Common myeloid progenitor, CD34-positive (primary cell): ENCODE measurements at places on chromosomes 5 and 9.

- peaks cover 2% of the 10 kb centered on the region for H3K4me1 ChIP-seq
- H3K27me3 ChIP-seq, result no peaks in the 10 kb centered on the region
- H3K4me3 ChIP-seq, result no peak overlapping the region
- H3K27ac ChIP-seq, result no peak overlapping the region
- DNase-seq, result no peak
Observed at GRCh38 chr5:37569466-37569865, 190.3 kb downstream of the WDR70 start.

GRCh38 chr5:179331591-179332375 is 13.5 kb downstream of the ADAMTS2 start:
- no peak overlapping the region for H3K4me3 ChIP-seq
- H3K4me1 ChIP-seq, result no peaks in the 10 kb centered on the region
- no peaks in the 10 kb centered on the region for H3K27me3 ChIP-seq
- H3K36me3 ChIP-seq, result no peaks in the 10 kb centered on the region
- no peak for DNase-seq
- no peak overlapping the region for H3K27ac ChIP-seq

- no peaks in the 10 kb centered on the region for H3K27me3 ChIP-seq
- H3K27ac ChIP-seq, result no peak overlapping the region
- H3K36me3 ChIP-seq, result no peaks in the 10 kb centered on the region
Observed at GRCh38 chr9:91571036-91571435, 147.4 kb upstream of the NFIL3 start.

DNA sequence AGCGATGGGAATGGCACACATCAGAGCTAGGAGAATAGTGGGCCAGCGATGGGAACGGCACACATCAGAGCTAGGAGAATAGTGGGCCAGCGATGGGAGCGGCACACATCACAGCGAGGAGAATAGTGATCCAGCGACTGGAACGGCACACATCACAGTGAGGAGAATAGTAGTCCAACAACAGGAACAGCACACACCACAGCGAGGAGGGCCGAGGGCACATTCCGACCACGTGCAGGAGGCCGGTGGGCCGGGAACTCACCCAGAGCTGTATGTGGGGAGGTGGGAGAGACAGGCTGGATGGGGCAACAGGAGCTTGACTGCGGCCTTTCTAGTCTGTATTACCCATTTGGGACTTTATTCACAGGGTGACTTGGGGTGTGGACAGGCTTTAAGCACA is 271.1 kb upstream of the IRX4 start:
- no peak overlapping the region for H3K4me3 ChIP-seq
- H3K4me1 ChIP-seq, result no peaks in the 10 kb centered on the region
- H3K36me3 ChIP-seq, result no peaks in the 10 kb centered on the region
- no peak overlapping the region for H3K27ac ChIP-seq

- H3K27me3 ChIP-seq, result no peaks in the 10 kb centered on the region
- H3K4me3 ChIP-seq, result no peak overlapping the region
- peaks cover 96% of the 10 kb centered on the region for H3K36me3 ChIP-seq
Observed at GRCh38 chr9:134043531-134043988, 18.3 kb downstream of the BRD3OS start.

- no peaks in the 10 kb centered on the region for H3K4me1 ChIP-seq
- H3K27me3 ChIP-seq, result no peaks in the 10 kb centered on the region
- no peak overlapping the region for H3K4me3 ChIP-seq
- no peak overlapping the region for H3K27ac ChIP-seq
Observed at GRCh38 chr5:60540856-60541805, 158.8 kb downstream of the DEPDC1B start.

DNA sequence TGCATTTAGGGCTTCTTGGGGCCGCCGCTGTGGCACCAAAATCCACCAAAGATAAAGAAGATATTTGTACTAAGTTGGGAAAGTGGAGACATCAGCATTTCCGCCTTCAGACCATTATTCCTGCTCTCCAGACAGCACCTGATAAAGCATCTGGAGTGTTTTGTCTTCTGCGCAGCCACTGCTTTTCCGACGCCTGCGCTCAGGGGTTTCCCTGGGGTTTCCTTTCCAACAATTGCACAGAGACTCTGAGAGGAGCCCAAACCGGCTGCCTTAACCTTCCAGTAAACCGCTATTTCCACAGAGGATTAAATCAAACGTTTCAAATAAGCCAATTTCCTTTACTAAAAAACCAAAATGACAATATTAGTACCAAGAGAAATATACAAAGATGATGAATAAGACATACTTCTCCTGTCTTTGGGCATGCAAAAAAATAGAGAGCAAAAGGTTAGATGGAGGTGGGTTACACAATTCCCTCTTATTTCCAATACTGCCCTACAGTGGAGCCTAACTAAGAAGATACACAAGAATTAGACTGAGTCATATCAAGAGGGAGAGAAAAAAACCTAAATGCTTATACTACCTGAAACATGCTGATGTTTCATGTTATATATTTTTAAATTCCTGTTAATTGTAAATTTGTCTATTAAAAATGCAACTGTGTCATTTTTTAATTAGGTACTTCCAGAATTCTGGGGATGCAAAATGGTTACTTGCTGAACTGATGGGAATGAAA is 98.4 kb downstream of the MAPKAP1 start:
- no peaks in the 10 kb centered on the region for H3K27me3 ChIP-seq
- H3K36me3 ChIP-seq, result no peaks in the 10 kb centered on the region
- no peak overlapping the region for H3K27ac ChIP-seq
- DNase-seq, result no peak
- no peak overlapping the region for H3K4me3 ChIP-seq
- H3K4me1 ChIP-seq, result no peaks in the 10 kb centered on the region

GRCh38 chr5:135024956-135025729 is 8.9 kb downstream of the PITX1 start:
- no peak overlapping the region for H3K4me3 ChIP-seq
- no peaks in the 10 kb centered on the region for H3K4me1 ChIP-seq
- H3K27me3 ChIP-seq, result peaks cover 34% of the 10 kb centered on the region
- no peak overlapping the region for H3K27ac ChIP-seq
- H3K36me3 ChIP-seq, result no peaks in the 10 kb centered on the region

- no peak for DNase-seq
- H3K36me3 ChIP-seq, result no peaks in the 10 kb centered on the region
- peaks cover 12% of the 10 kb centered on the region for H3K4me1 ChIP-seq
- H3K4me3 ChIP-seq, result no peak overlapping the region
- no peak overlapping the region for H3K27ac ChIP-seq
- H3K27me3 ChIP-seq, result no peaks in the 10 kb centered on the region
Observed at GRCh38 chr5:157245886-157246285, 20.0 kb upstream of the CYFIP2 start.

DNA sequence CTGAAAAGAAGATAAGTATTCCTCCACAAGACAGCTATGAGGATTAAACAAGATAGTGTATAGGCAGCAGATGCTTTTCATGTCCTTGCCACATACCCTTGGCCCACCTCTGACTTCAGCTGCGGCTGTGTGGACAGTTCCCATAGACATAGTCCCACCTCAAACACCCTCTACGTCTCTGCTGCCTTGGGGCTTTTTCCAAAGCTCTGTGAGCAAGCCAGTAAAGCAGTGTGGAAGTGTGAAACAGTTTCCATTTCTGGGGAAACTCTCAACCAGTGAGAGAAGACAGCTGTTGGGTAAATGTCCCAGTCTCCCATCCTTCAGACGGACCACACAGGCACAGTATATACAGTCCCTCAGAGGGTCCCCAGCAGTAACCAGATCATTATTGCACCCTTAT is 125.5 kb downstream of the CDK5RAP2 start:
- no peaks in the 10 kb centered on the region for H3K27me3 ChIP-seq
- peaks cover 78% of the 10 kb centered on the region for H3K36me3 ChIP-seq
- H3K4me3 ChIP-seq, result no peak overlapping the region

DNA sequence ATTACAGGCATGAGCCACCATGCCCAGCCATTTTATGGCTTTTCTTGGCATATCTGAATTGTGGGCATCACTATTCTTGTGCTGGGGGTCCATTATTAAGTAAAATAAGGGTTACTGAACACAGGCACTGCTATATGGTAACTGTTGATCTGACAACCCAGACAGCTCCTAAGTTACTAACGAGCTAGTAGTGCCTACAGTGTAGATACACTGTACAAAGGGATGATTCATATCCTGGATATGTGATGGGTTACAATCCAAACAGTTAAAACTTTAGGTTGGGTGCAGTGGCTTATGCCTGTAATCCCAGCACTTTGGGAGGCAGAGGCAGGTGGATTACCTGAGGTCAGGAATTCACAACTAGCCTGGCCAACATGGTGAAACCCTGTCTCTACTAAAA is 4.3 kb downstream of the CD14 start:
- no peaks in the 10 kb centered on the region for H3K4me1 ChIP-seq
- no peak overlapping the region for H3K27ac ChIP-seq
- no peak for DNase-seq
- no peaks in the 10 kb centered on the region for H3K27me3 ChIP-seq
- no peaks in the 10 kb centered on the region for H3K36me3 ChIP-seq

- no peaks in the 10 kb centered on the region for H3K4me1 ChIP-seq
- no peak for DNase-seq
- H3K27me3 ChIP-seq, result no peaks in the 10 kb centered on the region
- no peaks in the 10 kb centered on the region for H3K36me3 ChIP-seq
- no peak overlapping the region for H3K27ac ChIP-seq
- no peak overlapping the region for H3K4me3 ChIP-seq
Observed at GRCh38 chr5:103624675-103625074, 62.1 kb upstream of the NUDT12 start.

DNA sequence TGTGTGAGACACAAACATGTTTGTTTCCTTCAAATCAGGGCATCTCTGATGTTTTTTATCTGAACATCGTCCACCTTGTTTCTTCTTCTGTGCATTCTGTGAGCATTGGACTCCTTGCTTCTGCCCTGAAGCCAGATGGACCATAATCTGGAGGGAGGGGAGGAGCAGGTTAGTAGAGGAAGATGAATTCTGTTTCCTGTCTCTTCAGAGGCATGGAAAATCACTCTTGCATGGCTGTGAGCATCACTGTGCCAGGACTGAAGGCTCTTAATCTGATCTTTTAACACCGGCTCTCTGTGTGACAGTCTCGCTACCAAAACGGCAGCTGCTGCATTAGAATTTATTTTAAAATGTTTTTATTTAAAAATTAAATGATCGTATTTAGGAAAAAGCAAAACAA is 43.3 kb downstream of the TLE4 start:
- H3K27ac ChIP-seq, result no peak overlapping the region
- no peaks in the 10 kb centered on the region for H3K27me3 ChIP-seq
- H3K4me3 ChIP-seq, result no peak overlapping the region
- DNase-seq, result no peak
- H3K4me1 ChIP-seq, result peaks cover 10% of the 10 kb centered on the region

- H3K4me1 ChIP-seq, result peaks cover 3% of the 10 kb centered on the region
- peak; percentile 33 for DNase-seq
- H3K36me3 ChIP-seq, result peaks cover 4% of the 10 kb centered on the region
- no peak overlapping the region for H3K27ac ChIP-seq
- no peak overlapping the region for H3K4me3 ChIP-seq
- H3K27me3 ChIP-seq, result peaks cover 3% of the 10 kb centered on the region
Observed at GRCh38 chr5:180296771-180297170, 4.9 kb upstream of the MAPK9 start.

- no peaks in the 10 kb centered on the region for H3K36me3 ChIP-seq
- no peaks in the 10 kb centered on the region for H3K4me1 ChIP-seq
- H3K27me3 ChIP-seq, result peaks cover 4% of the 10 kb centered on the region
- no peak overlapping the region for H3K4me3 ChIP-seq
Observed at GRCh38 chr5:175713930-175714329, 56.1 kb downstream of the HRH2 start.

DNA sequence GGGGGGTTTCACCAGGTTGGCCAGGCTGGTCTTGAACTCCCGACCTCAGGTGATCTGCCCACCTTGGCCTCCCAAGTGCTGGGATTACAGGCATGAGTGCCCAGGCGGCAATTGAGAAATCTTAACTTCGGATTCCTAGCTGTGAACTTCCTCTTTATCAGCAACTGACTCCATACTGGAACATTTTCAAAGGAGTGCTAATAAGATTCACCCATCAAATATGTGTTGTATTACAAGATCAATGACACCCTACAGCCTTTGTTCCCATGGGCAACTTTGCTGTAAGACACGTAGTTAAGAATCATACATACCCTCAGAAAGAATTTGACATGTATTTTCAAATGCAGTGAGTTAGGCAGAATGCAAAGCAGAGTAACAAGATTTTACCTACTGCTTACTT is 23.1 kb upstream of the ACOT12 start:
- H3K4me1 ChIP-seq, result peaks cover 4% of the 10 kb centered on the region
- no peaks in the 10 kb centered on the region for H3K27me3 ChIP-seq
- peaks cover 23% of the 10 kb centered on the region for H3K36me3 ChIP-seq
- H3K27ac ChIP-seq, result no peak overlapping the region

- H3K4me1 ChIP-seq, result no peaks in the 10 kb centered on the region
- no peaks in the 10 kb centered on the region for H3K27me3 ChIP-seq
- no peak overlapping the region for H3K27ac ChIP-seq
- no peaks in the 10 kb centered on the region for H3K36me3 ChIP-seq
- no peak for DNase-seq
Observed at GRCh38 chr5:135571066-135571609, 7.7 kb downstream of the CXCL14 start.

DNA sequence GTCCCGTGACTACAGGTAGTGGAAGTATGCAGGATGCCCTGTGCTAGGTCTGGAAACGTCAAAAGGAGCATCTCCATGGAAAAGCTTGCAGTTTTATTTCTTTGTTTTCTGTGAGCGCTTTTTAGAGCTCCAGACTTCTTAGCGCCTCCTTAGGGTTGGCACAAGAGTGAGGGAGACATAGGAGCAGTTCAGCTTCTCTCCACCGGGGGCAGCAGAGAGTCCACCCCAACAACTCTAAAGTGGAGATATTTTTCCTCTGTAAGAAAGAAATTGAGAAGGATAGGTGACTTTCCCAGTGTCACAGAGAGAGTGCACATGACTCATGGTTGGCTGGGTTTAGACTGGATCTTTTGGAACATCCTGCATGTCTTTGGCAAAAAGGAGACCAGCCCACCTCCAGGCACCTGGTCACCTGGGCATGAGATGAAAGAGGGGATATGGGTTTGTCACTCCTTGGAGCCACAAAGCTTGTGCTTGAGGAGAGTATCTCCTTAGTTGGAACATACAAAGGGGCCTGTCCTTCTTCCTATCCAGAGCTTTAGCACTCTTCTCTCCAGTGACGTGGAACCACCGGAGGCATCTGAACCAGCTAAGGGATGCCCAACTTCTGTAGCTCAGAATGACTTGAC is 637.7 kb downstream of the SEMA5A start:
- no peaks in the 10 kb centered on the region for H3K36me3 ChIP-seq
- no peak overlapping the region for H3K4me3 ChIP-seq
- H3K4me1 ChIP-seq, result no peaks in the 10 kb centered on the region
- no peaks in the 10 kb centered on the region for H3K27me3 ChIP-seq
- peak; percentile 52 for DNase-seq
